ENCODE measurements at places on chromosomes 6 and 20.
A peak's percentile ranks its signal among the peaks of the same experiment; 100 is the strongest.

- no peak for DNase-seq
These were observed 215.8 kb downstream of the EYA4 start for GRCh38 chr6:133456944-133457343.

GRCh38 chr20:51936377-51936776 lies 134.1 kb upstream of the SALL4 start:
- DNase-seq, result no peak

GRCh38 chr6:37042150-37042549 lies 36.7 kb downstream of the FGD2 start:
- no peak for DNase-seq

GRCh38 chr20:23147964-23148730 lies 62.0 kb upstream of the CD93 start:
- no peak for DNase-seq

GRCh38 chr6:12383448-12383847 lies 93.3 kb downstream of the EDN1 start:
- no peak for DNase-seq

DNA sequence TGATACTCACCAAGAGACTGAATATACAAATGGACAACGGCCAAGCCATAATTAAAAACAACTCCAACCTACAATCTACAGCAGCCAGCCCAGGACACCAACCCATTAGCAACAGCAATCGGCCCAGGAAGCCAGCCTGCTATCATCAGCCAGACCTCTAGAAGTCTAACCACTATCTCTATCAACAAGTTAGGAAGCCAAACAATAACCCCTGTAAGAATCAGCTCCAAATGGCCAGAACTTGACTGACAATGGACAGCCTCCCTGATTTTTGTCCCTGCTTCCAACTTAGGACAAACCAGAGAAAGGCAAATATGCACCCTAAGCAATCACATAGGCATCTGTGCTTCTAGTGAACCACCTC lies 511.8 kb upstream of the JARID2 start:
- no peak for DNase-seq

DNA sequence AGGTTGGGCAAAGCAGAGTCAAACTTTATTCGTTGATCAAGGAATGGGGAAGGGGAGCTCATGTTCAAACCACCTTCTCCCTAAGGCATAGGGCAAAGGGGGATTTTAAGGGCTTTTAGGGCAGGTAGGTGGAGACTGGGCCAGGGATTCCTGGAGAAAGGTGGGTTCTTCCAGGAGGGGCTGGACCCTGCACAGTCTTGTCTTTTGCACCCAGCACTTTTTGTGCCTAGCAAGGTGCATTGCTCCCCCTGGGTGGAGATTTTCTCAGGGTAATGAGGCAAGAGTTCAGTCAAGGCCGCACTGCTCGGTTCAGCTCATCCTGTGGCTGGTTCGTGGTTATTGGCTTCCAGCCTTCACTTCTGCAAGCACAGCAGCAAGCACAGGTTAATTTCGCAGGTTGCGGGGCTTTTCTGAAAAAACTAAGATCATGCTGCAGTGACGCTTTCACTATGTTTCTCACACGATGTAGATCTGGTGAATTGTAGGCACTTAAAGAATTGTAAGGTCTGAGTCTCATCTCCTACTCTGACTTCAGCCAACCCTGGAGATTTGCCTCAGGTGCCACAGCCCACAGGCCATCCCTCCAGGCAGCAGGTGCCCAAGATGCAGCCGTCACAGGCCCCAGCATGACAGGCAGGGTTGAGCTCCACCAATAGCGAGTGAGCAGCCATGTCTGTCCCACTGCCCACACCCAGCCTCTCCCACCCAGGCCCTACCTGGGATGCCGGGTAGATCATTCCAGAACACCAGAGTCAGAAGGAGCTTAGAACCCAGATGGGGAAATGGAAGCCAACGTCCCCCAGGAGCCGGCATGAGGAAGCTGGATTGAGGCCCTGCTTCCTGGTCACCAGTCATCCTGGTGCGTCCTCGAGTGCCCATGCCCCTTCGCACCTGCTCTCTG lies 37.1 kb downstream of the SUN5 start:
- DNase-seq, result no peak

- DNase-seq, result peak; percentile 94
These were observed 102.0 kb downstream of the OR2B2 start for GRCh38 chr6:27809939-27810767.

GRCh38 chr6:89494131-89494793 lies 61.3 kb downstream of the ANKRD6 start:
- DNase-seq, result no peak

DNA sequence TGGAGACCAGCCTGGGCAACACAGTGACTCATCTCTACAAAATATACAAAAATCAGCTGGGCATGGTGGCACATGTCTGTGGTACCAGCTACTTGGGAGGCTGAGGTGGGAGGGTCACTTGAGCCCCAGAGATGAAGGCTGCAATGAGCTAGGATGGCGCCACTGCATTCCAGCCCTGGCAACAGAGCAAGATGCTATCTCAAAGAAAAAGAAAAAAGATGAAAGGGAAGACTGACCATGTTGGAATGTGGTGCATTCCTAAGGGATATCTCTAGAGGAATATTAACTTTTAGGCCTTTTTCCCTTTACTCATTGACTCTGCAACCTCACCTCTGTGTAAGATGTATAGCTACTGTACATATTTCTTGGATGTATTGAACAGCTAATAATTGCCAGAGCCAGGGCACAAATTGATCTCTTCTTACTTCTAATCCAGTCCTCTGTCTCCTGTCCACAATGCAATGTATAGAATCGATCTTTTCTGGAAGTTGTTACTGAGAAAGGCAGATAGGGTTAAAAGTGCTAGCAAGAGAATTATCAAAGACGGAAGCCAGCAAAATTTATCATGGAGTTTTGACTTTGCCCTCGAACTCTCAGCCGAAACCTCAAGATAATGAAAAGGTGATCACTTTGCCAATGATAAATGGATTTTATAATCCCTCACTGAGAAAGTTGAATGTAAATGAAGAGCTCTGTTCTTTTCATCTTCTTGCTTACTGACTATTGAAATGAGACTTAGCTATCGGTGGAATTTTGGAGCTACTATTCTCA lies 46.3 kb downstream of the GCNT2 start:
- DNase-seq, result no peak

DNA sequence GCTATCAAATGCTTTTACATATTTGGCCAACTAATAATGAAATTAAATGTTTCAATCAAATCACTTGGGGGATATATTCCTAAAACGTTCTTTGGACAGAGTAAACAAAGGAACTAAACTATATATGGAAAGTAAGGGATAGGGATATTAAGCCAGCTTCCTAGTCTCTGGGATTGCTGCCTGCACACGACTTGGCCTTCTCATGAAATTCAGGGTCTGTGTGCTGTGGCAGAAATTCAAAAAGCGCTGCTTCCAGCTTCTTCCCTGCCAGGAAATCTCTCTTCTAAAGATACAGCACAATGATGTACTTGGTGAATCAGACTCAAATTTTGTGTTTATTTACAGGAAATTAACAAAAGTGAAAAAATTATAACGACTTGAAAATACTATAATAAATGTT lies 206.3 kb upstream of the RAB32 start:
- DNase-seq, result no peak

DNA sequence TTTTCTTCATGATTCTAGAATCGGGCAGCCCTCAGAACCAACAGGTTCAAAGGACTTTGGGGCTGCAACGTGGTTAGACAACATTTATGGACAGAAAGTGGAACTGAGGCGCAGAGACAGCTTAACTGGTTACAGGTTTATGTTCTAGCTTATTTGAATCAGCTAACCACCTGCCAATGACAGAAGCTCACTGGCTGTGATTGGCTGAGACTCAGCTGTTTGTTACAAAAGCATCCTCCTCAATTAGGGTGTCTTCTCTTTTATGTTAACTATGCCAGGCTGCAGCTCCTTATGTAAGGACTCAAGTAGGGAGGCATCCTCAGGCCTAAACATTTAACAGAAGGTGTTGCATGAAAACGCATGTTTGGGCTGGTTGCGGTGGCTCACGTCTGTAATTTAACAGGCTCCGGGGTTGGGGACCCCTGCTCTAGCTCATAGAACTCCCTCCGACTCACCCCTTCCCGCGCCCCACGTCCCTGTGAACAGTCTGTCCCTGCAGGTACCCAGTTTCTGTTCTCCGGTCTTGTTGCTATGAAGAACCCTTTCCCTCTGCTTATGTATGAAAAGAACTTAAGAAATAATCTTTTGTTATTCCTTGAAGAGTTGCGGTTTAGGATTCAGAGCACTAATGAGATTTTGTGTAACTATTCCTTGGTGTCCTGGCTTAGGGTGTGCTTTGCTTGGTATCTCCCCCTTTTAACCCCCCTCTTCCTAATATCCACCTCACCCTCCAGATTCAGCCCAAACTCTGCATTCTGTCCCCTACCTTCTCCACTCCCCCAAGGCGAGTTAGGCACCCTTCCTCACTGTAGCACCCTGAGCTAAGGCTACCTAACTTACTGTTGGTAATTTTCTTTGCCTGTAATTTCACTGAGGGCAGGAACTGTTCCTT lies 1.2 kb upstream of the TMEM181 start:
- no peak for DNase-seq

GRCh38 chr6:2739335-2739734 lies 11.4 kb downstream of the MYLK4 start:
- DNase-seq, result no peak

- DNase-seq, result no peak
These were observed 7.1 kb upstream of the COL20A1 start for GRCh38 chr20:63285636-63286615.

- DNase-seq, result no peak
These were observed 343.3 kb downstream of the BCKDHB start for GRCh38 chr6:80449726-80450125.

DNA sequence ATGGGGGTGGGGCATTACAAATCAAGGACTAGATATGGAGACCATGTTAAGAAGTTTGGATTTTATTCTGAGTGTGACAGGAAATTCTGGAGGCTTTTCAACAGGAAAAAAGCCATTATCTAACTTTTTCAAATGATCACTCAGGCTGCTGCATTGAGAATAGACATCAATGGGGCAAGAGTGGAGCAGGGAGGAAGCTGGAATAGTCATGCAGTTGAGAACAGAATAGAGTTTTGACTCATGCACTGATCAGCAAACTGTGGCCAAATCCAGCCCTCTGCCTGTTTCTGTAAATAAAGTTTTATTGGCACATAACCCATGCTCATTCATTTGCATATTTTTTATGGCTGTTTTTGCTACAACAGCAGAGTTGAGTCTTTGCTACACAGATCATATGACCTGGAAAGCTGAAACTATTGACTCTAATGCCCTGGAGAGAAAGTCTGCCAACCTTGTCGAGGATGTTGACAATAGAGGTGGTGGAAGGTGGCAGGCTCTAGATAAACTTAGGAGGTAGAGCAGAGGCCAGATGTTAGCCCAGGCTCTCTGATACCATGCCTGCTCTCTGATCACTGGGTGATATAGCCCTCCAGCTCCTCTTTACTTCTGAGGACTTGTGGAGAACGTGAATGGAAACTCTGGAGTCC lies 441.8 kb downstream of the PTPRT start:
- DNase-seq, result no peak

DNA sequence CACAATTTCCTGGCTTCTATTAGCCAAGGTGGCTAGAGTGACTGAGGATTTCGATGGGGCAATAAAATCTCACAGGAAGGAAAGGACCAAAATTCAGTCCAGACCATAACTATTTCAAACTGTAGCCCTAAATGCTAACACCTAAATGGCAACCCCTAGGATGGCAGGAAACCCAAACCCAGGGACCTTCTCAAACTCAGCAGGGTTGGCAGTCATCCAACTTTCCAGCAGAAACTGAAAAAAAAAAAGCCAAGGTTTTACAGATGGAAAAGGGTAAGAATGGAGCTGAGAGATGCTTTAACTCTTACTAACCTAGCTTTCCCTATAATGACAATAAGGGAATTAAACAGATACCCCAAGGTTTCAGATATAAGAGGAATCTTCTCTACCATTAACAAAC lies 10.5 kb downstream of the IBTK start:
- no peak for DNase-seq

- DNase-seq, result no peak
These were observed 200.9 kb downstream of the EDN1 start for GRCh38 chr6:12490904-12491571.

GRCh38 chr6:125252891-125253290 lies 48.9 kb downstream of the HDDC2 start:
- DNase-seq, result no peak

GRCh38 chr20:24441661-24442060 lies 27.8 kb upstream of the SYNDIG1 start:
- no peak for DNase-seq

DNA sequence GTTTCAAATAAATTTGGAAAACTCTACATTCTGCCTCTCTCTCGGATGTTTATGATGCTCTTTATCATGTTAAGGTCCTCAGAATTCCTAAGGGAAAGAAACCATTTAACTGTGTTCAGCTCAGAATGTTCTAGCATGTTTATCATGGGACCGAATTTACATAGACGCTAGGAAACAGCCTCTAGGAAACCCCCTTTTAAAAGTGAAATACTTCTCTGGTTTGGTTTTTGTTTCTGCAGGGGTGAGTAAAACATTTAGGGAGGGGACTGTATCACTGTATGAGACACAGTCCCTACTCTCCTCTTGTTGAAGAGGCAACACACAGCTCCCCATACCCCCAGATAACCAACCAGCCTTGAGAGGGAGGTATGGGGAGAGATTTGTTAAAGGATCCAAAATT lies 267.6 kb upstream of the SUPT3H start:
- no peak for DNase-seq

GRCh38 chr20:4869290-4870193 lies 131.8 kb downstream of the SLC23A2 start:
- DNase-seq, result no peak

DNA sequence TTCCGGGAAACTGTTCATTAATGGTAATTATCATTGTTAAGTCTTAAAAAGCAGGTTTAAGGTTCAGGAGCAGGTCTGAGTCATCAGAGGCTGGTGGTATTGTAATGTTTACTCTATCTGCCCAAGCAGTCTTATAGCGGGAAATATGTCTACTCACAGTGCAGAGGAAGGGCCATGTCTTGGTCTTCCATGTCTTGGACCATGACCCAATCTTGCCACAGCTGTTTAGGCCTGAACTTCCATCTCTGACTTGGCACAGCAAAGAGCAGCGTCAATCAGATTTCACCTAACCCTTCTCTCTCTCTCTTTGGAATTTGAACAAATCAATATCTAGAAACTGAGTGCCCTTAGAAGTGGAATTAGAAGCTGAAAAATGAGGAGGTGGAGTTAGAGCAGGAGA lies 25.8 kb downstream of the SLC2A12 start:
- no peak for DNase-seq

GRCh38 chr20:24339210-24339641 lies 130.2 kb upstream of the SYNDIG1 start:
- DNase-seq, result no peak

GRCh38 chr6:108651340-108652227 lies 90.9 kb downstream of the FOXO3 start:
- DNase-seq, result no peak

DNA sequence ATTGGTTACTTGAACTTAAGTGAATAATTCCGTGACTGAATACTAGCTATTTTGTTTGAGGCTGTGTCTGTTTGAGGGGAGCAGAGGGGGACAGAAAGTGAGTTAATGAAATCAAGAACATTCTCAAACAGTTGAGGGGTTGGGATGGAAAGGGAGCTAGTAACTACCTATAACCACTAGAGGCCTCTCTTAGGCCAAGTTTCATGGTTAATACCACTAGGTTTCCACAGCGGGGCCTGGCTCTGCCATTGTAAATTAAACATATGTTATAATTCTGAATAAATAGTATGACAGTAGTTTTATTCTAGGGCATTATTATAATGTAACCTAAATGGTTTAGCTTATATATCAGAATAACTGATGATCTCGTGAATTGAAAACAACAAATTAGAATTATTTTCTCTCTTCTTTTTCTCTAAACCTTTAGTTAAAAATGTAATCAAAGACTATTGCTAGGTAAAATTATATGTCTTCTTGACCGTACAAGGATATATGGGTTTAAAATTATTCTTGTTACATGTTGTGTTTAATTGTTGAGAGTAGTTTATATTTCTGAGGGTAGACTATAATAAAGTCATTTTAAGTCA lies 108.1 kb downstream of the BCKDHB start:
- DNase-seq, result peak; percentile 13
